Large intestine (tissue), 12 donors: ENCODE measurements at places on chromosomes 4 and X. TPM values are rescaled to one million over a fixed set of nuclear protein-coding genes. Genes with fewer than 3 reads are reported as not detected.

DNA sequence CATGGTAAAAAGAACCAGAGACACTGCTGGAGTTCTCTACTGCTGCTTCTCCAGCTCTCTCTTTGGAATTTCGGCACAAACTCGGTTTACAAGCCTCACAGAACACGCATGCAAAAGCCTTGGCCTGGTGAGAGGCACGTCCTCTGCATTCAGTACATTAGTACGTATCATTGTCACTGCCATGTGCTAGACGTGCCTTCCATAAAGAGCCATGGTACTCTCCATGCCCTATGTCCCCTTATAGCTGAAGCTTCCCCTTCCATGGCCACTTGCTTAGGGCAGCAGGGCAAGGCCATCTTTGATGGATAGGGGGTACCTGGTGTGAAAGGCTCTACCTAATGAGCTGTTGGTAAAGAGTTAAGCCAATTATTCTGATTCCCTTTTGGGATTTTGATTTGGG is 35.0 kb downstream of the DIPK2B start:
- no peak overlapping the region for H3K27ac ChIP-seq
- DNase-seq, result no peak
- H3K4me1 ChIP-seq, result no peaks in the 10 kb centered on the region
- no peaks in the 10 kb centered on the region for H3K27me3 ChIP-seq

DNA sequence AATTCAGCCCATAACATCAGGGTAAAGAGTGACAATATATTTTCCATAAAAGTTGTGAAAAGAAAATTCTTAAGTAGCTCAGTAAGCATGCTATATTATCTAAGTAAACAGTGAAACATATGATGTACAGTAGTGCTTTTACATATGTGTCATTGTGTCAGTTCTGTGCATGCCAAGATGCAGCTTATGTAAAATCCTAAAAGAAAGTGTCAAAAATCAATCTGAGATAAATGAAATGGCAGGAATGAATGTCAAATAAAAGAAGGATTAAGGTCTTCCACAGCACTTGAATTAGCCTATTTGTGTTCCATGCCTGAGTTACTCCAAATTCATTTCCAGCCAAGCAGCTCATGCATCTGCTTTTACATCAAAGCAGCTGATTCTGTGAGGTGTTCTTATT is 452.7 kb upstream of the HS3ST1 start:
- H3K36me3 ChIP-seq, result no peaks in the 10 kb centered on the region
- no peaks in the 10 kb centered on the region for H3K27me3 ChIP-seq
- H3K4me3 ChIP-seq, result no peak overlapping the region
- H3K4me1 ChIP-seq, result no peaks in the 10 kb centered on the region
- no peak overlapping the region for H3K27ac ChIP-seq
- DNase-seq, result no peak

- H3K4me1 ChIP-seq, result no peaks in the 10 kb centered on the region
- no peaks in the 10 kb centered on the region for H3K36me3 ChIP-seq
- DNase-seq, result no peak
- H3K27me3 ChIP-seq, result peaks cover 6% of the 10 kb centered on the region
- H3K27ac ChIP-seq, result no peak overlapping the region
Observed at GRCh38 chr4:109554971-109555370, 5.1 kb upstream of the MCUB start.

The STPG2 gene
- 0.36 TPM for polyA plus RNA-seq
